Posterior cingulate gyrus (tissue), 11 donors: ENCODE measurements at places on chromosomes 6 and 20.

DNA sequence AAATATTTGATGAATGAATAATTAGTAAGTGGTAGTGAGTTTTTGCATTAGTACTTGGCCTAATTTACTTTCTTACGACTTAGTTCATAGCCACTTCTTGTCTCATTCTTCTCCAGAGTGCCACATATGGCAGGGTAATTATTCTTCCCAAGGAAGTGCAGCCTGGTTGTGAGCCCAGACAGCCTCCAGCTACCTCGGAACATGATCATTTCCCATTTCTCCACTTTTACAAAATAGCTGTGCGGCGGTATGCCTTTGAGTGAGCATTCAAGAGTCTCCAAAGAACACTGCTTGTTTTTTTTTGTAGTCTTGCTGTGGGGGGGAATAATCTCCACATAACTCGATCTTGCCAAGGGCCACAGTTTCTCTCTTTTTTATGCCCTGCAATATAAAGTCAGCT, 765.0 kb downstream of the HDGFL1 start:
- DNase-seq: no peak

DNA sequence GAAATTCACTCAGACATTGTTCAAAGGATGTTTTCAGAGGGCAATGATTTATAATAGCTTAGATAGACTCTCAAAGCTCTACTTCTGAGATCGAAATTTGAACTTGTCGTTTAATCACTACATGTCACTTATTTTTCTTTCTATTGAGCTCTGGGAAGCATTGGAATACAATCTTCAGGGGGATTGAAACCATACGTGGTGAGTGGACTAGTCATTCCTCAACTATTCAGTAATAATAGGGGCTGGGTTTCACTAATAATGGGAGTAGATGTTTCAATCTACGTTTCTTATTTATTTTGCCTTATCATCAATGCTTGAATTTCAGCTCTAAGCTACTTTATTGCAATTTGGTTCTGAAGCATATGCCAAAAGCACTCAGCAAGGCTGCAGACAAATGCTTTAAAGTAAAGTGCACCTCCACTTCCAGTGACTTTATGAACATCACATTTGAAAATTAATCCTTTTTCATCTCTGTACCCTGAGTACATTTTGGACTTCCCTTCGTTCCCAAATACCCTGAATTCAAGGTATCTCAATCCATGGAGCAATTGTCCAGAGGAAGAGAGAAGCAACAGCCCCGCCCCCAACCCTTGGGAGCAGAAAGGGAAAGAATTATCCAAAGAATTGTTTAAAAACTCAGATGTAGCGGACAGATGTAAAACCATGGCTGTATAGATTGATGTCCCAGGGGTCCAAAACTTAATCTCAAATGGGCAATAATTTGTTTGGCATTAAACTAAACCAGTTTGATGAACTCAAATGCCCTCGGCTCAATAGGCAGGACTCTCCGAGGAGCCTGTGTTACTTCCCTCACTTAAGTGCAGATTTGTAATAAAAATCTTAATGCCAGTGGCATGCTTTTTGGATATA, 68.1 kb downstream of the HFE start:
- no peak for DNase-seq

- peak; percentile 90 for DNase-seq
Measured at GRCh38 chr6:46734867-46735719, at the start of gene PLA2G7. PLA2G7 (minus strand) TSS chr6:46735375; CDS start chr6:46722891, 12,484 bp downstream.

DNA sequence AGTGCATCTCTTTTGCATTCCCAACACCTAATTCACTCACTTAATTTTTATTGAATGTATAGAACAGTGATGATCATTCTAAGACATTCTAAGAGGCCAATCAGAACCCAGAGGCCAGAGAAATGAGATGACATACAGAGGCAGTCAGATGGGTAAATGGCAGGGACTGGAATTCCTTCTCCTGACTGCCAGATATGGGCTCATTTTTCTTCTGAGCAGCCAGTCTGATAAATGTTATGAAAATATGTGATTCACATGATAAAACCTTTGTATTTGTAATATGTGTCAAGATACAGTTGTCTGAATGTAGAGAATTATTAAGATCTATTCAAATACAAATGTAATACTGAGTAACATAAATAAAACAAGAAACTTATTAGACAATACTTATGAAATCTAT, 277.8 kb downstream of the EPM2A start:
- no peak for DNase-seq

DNA sequence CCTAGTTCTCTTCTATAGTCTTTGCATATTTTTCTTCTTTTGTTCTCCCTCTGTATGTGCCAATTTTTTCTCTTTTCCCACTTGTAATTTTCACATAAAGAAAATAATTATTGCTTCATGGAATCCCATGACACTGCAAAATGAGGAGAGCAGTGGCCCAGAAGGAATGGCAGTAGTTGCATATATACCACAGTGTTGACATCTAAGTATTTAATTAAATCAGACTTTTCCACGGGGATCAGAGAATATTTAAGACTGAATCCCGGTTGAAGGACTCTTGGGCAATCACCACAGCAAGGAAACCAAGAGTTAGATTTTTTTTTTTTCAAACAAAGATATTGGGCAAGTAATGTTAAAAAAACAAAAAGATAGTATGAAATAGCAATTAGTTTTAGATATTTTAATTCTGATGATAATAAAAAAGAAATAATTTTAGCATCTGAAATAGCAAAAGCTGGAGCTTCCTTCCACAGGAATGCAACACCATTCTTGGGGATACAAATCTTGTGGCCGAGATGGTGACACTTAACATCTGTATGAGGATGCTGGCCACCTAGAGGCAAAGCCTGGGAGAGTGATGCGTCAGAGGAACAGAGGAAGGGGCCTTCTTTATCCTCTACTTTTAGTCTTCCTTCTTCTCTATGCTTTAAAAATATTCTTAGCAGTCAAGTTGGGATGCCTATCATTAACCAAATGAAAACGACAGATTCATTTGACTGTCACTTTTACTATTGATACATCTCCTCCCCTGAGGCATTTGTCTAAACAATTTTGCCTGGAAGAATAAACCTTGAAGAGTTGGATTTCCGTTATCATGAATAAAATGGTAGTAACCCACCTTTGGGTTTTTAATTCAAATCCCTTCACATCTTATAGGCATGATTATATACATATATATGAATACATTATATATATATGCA, 356.2 kb downstream of the GJA1 start:
- no peak for DNase-seq

GRCh38 chr20:25510202-25510601, 75.1 kb downstream of the NINL start:
- no peak for DNase-seq

- DNase-seq: no peak
Measured at GRCh38 chr6:33505548-33506370, 51.4 kb downstream of the ZBTB9 start.

DNA sequence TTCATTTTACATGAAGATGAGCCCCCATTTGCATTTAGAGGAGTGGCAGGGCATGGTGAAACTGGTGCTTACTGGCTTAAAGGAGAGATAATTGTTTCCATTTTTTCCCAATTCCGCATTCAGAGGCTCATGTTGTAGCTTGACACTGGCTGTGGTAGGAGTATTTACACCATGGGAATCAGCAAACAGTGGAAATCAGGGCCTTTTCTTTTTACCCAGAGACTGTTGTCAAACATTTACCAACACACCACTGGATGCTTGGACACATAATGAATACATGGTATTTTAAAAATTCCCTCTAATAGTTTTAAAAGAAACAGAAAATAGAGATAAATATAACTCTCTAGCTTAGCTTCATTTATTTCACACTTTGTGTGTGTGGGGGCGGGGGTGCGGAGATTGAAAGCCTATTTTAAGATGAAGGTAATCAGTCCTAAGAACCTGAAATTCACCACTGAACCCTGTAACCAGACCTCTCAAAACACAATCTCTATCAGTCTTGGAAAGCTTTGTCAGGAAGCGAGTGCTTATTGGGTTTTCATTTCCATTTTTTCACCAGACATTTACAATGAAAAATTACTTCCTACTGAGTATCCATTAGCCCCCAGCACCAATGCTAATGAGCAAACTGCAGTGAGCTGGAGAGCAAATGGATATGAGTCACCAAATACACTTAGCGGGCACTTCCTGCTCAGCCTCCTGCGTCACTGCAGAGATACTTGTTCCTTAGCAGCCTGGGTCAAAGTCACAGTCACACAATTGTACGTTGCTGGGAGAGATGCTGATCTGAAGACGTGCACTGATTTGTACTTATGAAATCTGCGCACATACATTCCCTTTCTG, 532.0 kb downstream of the BCKDHB start:
- DNase-seq: no peak

DNA sequence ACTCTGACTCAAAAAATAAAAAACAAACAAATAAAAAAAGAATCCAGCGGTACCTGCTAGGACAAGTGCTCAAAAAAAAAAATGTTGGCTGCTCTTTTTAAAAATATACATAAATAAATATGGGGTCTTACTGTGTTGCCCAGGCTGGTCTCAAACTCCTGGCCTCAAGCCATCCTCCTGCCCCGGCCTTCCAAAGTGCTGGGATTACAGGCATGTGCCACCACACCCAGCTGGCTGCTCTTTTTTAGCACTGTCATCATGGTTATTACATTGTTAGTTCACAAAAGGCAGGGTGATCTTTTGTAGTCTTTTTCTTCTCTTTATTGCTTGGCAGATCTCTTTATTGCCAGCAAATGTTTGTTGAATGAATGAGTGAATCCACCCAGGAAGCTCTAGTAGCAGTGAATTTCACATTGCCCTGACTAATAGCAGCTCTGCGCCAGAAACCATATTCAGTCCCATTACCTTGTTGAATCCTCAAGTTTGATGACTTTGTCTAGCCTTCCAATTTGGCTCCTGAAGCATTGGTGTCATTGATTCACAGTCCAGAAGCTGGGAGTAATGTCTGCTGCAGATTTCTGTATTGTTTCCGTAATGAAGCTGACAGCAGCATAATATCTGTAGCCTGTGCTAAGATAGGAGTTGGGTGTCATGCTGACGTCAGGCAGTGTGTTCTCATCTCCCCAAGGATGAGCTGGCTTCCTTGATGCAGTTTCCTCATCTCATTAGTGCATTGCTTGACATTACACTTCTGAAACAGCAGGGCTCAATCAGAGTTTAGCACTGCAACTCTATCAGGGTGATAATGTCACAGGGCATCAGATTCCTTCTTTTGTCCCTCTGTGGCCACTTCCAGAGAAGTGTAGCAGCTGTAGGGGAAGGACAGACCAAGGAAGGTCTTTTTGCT, 84.9 kb upstream of the TGM3 start:
- no peak for DNase-seq

DNA sequence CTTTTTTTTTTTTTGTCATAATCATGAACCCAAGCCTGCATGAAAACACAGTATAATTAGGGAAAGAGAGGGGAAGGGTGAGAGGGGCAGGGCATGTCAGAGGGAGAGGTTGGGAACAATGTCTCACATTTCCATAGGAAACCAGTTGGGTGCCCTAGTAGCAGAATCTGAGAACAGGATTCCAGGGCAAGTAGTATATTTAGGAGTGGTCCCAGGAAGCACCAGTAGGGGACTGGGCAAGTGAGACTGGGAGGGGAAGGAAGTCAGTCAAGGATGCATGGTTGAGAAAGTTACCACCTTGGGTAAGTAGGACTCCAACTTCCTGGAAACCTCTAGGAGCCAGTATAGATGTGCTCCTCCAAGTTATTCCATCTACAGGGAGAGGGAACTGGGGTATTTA, 88.6 kb upstream of the MAFB start:
- no peak for DNase-seq

DNA sequence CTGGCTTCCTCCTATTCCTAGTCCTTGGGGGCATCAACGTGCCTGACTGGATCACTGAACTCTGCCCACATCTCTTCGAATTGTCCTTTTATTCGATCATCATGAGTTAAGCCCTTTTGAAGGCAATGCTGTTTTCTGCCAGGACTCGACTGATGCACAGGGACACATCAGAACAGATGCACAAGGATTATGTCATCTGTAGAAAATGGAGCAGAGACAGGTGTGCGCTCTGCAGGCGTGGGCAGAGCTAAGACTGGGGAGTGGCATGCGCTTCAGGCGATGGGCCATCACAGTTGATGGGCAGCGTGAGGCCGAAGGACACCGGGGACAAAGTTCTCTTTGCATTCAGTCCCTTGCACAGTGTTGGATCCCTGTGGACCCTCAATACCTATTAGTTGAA, 13.1 kb downstream of the GABRR1 start:
- DNase-seq: no peak

- DNase-seq: no peak
Measured at GRCh38 chr6:95790787-95791186, 213.5 kb downstream of the MANEA start.

GRCh38 chr6:142167071-142167470, 20.0 kb downstream of the VTA1 start:
- DNase-seq: no peak

DNA sequence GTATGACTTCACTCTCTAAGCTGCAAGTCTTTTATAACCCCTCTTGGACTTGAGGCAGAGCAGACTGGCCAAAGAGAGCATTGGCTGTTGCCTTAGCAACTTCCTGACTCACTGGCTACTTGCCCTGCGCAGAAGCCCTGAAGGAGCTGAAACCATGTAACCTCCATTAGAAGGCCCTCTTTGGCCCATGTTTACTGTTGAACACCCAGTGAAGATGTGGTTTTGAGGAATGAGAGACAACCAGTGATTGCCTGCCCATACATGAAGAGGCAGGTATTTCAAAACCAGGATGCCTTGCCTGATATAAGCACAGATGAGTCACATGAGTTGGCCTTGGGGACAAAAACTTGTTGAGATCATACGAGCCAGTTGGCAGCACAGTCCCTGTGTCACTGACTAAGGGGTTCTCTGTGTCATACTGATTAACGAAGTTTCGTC, 182.5 kb downstream of the EDN1 start:
- DNase-seq: no peak

DNA sequence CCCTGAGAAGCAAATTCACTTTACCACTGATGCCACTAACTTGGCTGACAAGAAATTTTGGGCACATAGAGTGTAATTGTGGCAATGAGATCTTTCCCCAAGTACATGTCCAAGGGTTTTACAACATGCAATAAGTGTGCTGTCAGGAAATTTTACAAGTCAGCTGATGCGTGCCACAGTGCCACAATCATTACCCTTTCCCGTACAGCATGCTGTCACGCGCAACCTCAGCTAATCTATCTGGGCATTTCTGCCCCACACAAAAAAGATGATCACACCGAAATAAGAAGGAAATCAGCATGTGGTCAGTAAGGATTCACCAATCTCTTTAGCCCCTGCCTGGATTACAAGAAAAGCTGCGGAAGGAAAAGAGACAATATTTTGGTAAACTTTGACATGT, 163.6 kb upstream of the PREP start:
- DNase-seq: no peak

- no peak for DNase-seq
Measured at GRCh38 chr20:46544576-46544975, 5.9 kb downstream of the OCSTAMP start.

GRCh38 chr6:63635215-63635587, 401 bp upstream of the PHF3 start:
- DNase-seq: no peak

DNA sequence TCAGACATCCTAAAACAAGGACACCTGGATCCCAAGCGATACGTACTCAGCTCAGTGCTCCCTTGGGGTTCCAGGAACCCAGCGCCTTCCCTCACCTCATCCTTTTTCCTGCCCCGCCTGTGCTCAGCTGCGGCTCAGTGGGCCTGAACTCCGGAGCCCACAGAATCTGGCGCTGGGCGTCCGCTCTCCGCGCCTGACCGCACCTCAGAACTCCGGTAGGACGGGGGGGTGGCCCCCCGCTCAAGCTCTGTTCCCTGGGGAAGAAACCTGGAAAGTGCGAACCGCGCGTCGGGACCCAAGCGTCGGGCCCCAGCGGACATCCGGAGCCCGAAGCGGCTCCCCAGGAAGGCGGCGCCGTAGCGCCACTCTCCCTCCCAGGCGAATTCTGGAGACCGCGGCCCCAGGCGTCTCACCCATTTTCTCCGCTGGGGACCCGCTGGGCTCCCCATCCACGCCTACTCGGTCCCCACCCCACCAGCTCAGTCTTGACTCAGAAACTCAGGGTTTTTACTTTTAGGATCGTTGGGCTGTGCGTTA, 336 bp upstream of the LY6G5C start:
- peak; percentile 57 for DNase-seq
